ENCODE measurements at places on chromosomes 11 and 22.

- DNase-seq, result no peak
Observed at GRCh38 chr11:94536386-94536785, 7.3 kb upstream of the FUT4 start.

DNA sequence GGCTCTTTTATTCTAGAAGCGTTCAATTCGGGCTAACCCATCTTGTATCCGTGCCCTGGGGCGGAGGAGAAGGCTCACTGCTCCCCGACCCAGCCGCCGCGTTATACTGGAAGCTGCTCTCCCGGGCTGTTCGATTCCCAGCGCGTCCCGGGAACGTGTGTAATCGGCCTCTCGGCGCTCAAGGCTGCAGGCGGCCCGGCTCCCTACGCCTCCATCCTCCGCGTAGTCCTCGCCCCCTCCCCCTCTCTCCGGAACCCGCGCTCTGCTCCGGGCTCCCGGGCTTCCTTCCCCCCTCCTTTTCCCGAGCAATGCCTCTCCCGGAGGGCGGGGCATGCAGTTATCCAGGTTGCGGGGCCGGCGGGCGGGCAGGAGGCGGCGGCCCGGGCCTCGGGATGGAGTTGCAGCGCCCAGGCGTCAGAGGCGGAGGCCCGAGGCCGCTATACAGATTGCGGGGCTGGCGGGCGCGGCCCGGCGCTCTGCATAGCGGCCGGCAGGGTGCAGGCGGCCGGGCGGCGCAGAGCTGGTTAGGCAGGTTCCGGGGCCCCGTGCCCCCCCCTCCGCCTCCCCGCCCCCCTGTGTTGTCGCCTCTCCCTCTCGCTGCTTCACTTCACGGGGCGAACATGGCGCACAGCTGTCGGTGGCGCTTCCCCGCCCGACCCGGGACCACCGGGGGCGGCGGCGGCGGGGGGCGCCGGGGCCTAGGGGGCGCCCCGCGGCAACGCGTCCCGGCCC, at the start of gene KMT2A:
TSS of gene KMT2A (plus strand) at position 600 of the 732 bp plus-strand sequence. CDS start at position 621, 21 bp downstream.
- DNase-seq, result peak; percentile 77

DNA sequence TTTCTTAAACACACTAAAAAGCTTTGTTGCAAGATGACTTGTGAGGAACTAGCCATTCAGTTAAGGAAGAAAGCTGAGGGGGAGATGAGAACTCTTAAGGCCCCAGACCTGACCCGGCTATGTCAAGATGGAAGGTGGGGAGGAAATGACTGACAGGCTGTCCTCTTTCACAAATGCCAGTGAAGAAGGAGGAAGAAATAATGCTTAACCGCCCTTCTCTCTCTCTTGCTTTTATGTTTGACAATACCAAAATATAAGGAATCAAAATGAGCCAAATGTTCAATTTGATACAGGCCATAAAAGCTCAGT, 87.4 kb downstream of the AMBRA1 start:
- DNase-seq, result no peak

DNA sequence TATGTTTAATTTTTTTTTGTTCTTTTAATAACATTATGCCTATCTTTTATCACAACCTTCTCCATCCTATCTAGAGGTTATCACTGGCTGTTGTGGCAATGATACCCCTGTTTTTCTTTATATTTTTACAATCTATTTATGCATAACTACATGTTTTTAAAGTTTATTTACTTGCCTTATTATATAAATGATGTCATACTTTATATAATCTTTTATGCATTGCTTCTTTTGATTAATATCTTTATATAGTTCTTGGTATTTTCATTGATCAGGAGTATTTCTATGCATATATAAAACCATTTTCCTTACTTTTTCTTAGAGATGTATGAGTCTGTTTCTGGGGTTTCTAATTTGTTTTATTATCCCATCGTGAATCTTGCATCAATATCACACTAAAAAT, 719.8 kb upstream of the RAG2 start:
- no peak for DNase-seq

- DNase-seq, result no peak
Observed at GRCh38 chr22:47148510-47148909, 386.1 kb downstream of the TBC1D22A start.

DNA sequence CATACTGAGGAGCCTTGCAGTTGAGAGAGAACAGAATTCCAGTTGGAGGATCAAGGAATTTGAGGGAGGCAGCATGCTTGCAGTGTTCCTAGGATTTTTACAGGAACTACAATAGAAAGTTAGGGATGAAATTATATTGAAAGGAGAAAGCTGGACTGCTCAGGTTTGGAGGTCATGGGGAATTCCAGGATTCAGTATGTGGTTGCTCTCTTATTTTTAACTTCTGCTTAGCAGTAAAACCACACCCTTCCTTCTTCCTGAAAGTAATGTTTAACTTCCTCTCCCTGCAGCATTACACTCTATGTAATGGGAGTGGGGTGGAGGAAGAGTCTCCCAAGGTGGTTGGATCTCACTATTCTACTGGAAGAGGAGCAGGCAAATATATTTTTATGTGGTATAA, 31.3 kb downstream of the CTNND1 start:
- DNase-seq, result no peak

DNA sequence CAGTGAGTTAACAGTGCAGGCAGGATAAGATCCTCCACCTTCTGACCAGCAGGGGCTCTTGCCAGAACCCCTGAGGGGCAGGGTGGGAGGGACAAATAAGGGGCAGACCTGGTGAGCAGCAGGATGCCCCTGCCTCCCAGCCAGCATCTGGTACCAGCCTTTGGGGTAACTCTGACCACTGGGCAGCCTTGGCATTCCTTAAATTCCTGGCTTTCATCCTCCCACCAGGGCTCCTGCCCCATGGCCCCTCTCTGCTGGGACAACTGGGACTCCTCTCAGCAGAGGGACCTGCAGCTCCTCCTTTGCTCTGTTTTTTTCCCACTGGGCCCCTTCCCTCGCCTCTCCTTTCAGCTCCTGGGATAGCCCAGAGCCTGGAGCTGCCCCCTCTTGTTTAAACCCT, 98.0 kb upstream of the CD82 start:
- DNase-seq, result no peak

- no peak for DNase-seq
Observed at GRCh38 chr11:12537778-12538401, 136.3 kb upstream of the TEAD1 start.

DNA sequence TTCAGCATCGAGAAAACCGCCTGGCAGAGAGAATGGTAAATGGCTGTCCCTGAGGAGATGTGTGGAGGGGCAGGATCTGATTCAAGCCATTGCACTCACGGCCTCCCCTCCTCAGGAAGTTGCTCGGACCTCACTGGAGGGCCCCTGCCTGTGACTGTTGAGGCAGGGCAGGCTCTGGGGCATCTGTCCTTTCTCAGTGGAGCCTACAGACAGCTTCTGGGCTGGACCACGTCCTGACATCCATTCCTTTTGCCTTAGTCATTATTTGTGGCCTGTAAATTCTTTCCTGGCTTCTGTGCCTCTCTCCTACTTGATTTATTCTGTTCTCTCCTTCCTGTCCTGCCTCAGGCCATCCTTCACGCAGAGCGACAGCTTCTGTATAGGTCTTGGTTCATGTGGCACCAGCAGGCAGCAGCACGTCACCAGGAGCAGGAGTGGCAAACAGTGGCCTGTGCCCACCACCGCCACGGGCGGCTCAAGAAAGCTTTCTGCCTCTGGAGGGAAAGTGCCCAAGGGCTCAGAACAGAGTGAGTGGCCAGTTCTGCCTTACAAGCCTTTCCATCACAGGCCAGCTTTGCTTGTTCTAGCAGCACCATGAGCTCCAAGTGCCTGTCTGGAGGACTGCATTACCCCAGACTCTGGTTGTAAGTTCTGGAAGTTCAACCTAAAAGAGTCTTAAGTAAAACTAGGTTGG, 59.6 kb downstream of the PISD start:
- DNase-seq, result no peak

GRCh38 chr11:61709110-61709509, 28.9 kb downstream of the DAGLA start:
- DNase-seq, result no peak

GRCh38 chr11:104390651-104391050, 226.7 kb upstream of the PDGFD start:
- DNase-seq, result no peak

GRCh38 chr22:28282405-28283067, 363.5 kb upstream of the PITPNB start:
- DNase-seq, result no peak

DNA sequence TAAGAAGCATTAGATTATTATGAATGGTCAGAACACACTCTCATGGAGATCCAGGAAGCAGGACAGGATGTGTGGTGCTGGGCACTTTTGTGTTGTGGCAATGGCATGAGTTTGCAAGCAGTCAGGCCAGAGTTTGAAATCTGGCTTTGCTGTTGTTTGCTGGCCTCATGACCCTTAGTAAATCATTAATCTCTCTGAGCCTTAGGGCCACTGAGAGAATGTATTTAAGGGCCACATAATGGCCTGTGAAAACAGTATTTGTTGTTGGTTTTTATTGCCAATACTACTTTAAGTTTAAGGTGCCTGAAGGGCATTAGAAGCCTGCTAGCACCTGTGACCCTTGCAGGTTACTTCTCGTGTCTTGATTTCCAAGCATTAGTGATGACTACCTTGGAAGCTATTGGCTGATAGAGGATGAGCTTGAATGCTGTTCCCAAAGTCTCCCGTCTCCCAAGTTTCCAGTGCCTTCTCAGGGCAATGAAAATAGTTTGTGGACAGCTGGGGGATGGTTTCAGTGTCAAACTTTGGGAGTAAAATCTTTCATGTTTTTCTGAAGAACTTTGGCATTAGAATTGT, 24.6 kb downstream of the STIM1 start:
- no peak for DNase-seq

GRCh38 chr11:19642185-19643158, 70.2 kb upstream of the NAV2 start:
- DNase-seq, result no peak

DNA sequence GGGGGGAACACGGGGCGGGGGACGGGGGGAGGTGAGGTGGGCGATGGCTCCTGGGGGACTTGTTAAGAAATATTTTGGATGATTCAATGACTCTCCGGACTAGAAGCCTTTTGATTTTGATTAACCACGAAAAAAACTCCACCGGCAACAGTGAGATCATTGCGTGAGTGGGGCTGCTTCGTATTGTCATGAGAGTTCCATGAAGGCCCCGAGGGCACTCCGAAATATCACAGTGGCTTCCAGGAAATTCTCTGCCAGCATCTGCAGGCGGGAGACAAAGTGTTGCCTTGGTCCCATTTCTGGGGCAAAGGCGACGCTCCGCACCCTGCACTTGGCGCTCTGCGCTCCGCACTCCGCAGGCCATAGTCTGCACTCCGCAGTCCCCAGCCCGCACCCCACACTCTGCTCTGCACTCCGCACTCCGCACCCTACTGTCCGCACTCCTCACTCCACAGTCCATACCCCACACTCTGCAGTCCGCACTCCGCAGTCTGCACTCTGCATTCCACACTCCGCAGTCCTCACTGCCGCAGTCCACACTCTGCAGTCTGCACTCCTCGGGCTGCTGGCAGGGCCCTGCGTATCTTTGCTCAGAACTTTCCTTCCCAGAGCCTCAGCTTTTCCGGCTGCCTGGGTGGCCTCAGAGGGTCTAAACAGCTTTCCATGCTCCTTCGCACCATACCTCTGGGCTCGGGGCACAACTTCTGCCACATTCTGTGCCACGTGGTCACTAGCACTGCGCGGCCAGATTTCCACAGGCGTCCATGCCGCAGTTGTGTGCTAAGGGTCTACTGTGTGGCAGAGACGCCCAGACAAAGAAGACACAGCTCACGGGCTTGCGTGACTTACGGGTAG, 61.1 kb downstream of the LINC01488 start:
- DNase-seq, result no peak

DNA sequence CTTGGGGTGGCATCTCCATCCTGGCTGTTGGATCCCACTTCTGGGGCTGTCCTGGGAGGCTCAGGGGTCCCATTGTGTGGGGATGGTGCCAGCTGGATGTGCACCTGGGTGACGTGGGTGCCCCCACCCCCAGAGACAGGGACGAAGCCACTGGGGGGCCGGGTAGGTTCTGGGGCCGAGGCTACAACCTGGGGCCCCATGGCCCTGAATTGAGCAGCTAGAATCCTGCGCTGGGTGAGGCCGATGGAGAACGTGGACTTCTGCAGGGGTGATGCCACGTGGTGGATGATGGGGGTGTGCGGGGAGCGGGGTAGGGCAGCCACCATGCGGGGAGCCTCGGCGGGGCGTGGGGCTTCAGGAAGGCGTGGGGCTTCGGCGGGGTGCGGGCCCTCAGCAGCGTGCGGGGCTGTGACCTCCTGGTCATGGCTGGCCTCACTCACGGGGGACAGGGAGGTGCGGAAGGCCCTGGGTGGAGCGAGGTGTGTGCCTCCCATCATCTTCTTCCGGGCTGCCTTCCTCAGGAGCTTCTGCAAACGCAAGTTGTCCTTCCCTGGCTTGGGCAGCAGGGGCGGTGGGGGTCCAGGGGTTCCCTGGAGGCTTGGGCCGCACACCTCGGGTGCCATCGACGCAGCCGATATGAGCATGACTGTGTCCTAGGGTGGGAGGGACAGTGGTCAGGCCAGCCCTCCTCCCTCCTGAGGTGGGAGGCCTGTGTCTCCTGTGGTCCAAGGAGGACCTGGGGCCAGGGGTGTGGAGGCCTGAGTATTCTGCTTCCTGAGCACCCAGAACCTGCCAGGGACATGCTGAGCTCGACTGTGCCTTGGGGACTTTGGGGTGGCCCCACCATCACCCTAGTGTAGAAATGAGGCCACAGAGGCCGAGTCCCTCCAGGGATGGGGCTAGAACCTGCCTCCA, 1.5 kb downstream of the PRR33 start:
- no peak for DNase-seq

DNA sequence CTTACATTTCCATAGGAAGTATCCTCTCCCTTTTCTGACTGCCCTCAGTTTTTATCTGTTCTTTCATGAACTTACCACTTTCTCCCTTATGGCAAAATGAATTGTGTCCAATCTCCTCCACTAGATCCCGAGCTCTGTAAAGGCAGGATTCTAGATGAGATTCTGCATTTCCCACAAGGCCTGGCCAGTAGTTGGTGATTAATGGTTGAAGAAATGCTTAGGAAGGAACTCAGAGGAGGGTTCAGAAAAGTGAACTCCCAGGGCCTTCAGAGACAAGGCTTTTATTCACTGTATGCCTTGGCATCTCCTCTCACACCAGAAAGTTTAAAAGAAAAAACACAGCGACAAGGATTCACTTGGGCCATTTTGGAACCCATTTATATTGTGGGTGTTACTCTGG, 66.2 kb downstream of the CCDC81 start:
- no peak for DNase-seq

- DNase-seq, result no peak
Observed at GRCh38 chr11:107951155-107951554, 22.9 kb downstream of the RAB39A start.

DNA sequence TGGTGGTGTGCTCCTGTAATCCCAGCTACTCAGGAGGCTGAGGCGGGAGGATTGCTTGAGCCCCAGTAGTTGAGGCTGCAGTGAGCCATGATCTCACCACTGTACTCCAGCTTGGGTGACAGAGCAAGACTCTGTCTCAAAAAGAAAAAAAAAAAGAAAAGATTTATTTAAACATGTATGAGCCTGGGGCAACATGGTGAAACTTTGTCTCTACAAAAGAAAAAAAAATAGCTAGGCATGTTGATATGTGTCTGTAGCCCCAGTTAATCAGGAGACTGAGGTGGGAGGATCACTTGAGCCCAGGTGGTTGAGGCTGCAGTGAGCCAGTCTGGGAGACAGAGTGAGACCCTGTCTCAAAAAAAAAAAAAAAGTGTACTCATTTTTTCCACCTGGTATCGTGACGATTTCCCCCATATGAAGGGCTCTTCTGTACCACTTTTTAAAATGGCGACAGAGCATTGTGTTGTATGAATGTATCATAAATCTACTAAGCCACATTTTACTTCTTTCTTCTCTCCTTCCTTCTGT, 16.4 kb upstream of the KCTD14 start:
- no peak for DNase-seq

- no peak for DNase-seq
Observed at GRCh38 chr11:112267188-112267591, 6.5 kb upstream of the PLET1 start.

- DNase-seq, result peak; percentile 80
Observed at GRCh38 chr11:116853461-116854073, 16.1 kb upstream of the APOA1 start.

Measured in GM19239 (cell line).